ENCODE measurements at places on chromosomes 4 and X.

DNA sequence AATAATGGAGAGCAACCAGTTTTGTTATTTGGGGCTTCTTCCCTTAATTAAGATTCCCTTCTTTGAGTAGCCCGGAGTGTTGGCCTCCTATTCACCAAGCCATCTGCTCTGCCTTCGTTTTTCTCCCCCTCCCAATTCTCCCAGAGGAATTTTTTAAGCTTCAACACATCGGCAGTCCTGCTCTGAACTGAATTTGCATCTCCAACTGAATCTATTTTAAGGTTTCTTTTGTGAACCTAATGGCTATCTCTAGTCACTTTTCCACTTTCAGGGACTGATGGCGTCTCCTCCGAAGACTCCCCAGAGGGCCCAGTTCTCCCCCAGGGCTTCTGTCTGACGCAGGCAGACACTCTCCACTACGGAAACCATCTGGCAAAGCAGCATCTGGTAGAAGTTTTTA lies 280.2 kb downstream of the ADGRA3 start:
- DNase-seq: no peak

- no peak for DNase-seq
Observed at GRCh38 chr4:155307731-155308277, 69.0 kb downstream of the MAP9 start.

DNA sequence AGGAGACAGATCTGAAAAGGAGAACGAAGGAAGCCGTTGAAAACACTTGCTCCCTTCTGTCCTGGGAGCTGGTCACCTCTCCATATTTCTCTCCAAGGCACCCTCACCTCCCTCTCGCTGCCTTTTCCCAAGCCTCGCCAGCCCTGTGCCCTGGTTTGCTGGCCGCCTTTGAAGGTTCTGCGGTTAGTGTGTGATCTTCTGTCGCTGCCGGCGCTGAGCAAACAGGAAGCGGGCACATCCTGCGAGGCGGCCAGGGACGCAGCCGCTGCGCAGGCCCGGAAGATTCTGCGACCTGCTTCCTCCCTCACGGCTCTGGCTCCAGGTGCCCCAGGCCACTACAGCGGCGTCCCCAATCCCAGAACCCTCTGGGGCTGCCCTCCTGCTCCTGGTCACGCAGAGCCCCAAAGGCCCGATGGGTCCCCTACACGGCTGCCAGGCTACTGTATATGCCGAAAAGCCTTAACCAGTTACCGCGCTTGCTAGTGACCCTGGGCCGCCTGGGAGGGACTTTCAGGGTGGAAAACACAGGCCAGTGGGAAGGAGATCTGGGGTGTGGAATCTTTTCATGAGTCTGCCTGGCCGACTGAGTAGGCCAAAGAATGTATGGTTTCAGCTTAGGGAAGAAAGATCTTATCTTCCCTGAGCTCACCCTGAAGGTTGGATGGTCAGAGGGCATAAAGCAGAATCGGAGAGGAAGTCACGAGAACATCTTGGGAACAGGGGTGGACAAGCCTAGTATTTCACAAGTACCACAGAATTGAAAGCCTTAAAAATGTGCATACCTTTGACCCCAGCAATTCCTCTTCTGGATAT lies 2.3 kb upstream of the SASH3 start:
- DNase-seq: peak; percentile 18

DNA sequence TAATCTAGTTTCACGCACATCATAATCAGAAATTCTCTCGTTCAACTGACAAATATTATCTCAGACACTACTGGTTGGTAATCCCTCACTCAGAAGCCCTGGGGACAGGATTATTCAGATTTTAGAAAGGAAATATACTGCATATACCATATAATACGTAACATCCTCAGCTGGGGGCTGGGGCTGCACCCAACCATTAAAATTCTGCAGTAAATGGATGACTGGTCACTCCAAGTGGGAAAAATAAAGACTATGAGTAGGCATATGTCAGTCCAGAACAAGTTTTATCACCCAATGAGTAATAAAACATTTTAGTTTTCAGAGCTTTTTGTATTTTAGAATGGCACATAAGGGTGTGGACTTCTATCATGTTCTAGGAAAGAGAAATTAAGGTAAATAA lies 121.7 kb upstream of the MAP3K15 start:
- no peak for DNase-seq

GRCh38 chr4:54781756-54782155 lies 124.0 kb downstream of the KIT start:
- no peak for DNase-seq

GRCh38 chr4:17636341-17636695 lies 21.9 kb downstream of the MED28 start:
- no peak for DNase-seq

GRCh38 chr4:88743696-88744095 lies 46.1 kb upstream of the NAP1L5 start:
- DNase-seq: no peak

- DNase-seq: no peak
Observed at GRCh38 chr4:6763330-6763851, 19.1 kb upstream of the KIAA0232 start.

DNA sequence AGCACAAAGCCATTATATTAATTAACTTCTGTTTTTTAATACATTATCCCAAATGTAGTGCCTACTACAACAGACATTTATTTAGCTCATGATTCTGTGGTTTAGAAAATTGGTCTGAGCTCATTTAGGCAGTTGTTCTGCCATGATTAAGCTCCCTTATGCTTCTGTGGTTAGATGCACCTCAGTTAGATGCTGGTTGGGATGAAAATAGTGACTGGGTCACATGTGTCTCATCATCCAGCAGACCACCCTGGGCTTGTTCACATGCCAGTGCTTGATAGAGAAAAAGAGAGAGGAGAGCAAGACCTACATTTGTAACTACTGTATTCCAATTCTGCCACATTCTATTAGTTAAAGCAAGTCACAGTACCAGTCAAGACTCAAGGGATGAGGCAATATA lies 376.4 kb upstream of the GNPDA2 start:
- no peak for DNase-seq

DNA sequence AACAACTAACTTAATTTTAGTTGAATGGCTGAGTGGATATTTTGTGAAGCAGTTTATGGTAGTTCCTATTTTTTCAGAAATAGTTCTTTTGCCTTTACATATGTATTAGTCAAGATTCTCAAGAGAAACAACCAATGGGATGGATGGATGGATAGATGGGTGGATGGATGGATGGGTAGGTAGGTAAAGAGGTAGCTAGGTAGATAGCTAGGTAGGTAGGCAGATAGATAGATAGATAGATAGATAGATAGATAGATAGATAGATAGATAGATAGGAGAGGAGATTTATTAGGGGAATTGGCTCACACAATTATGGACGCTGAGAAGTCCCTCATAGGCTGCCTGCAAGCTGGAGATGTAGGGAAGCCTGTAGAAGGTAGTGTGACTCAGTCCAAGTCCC lies 74.0 kb upstream of the NUDT6 start:
- DNase-seq: no peak

- DNase-seq: no peak
Observed at GRCh38 chr4:4585012-4585670, 43.3 kb upstream of the STX18 start.

GRCh38 chr4:102143433-102143832 lies 201.8 kb downstream of the SLC39A8 start:
- no peak for DNase-seq

- DNase-seq: no peak
Observed at GRCh38 chr4:56410247-56411062, 23.2 kb upstream of the AASDH start.

- DNase-seq: no peak
Observed at GRCh38 chr4:81589262-81589661, 117.6 kb upstream of the RASGEF1B start.

DNA sequence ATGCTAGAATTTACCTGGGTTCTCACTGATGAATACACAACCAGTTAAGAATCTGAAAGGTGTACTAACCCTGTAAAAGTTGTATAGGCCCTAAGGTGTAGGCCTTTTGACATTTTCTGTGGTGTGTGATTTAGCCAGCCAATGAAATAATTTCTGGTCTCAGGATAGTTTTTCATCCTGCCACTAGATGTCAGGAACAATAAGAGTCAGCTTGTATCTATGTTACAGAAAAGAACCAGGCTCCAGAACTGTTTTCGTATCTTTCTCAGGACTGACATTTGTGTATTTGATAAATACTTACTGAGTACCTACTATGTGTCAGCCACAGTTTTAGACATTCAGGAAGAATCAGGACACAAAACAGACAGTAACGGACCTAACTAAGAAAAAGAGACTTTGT lies 673.6 kb upstream of the TENM3 start:
- DNase-seq: no peak

DNA sequence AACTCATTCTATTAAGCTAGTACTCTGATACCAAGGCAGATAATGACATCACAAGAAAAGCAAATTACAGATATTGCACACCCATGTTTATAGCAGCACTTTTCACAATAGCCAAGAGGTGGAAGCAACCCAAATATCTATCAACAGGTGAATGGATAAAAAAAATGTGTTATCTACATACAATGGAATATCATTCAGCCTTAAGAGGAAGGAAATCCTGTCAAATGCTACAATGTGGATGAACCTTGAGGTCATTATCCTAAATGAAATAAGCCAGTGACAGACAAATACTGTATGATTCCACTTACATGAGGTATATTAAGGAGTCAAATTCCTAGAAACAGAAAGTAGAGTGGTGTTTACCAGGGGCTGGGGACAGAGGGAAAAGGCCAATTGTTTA lies 14.3 kb downstream of the FABP2 start:
- no peak for DNase-seq

DNA sequence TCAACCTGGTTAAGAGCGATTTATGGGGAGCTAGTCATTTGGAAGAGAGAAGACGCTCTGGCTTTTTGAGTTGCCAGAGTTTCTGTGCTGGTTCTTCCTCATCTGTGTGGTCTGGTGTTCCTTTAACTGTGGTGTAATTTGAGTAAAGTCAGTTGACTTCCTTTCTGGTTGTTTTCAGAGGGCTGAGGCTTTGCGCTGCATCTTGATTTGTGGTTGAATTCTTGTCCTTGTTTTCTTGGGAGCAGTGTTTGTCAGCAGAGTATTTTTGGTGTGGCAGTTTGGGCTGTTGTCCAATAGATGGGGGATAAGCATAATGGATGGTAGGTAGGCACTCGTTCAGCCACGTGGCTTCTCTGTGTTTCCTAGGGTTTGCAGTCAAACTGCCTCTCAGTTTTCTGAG lies 2143.2 kb upstream of the TENM3 start:
- DNase-seq: no peak

- DNase-seq: no peak
Observed at GRCh38 chrX:56798339-56798711, 69.3 kb downstream of the NBDY start.

Data from activated naive CD4-positive, alpha-beta T cell (primary cell).